T-helper 22 cell (primary cell): ENCODE measurements at places on chromosomes 16 and 17.

GRCh38 chr16:57394444-57394843 lies 10.1 kb upstream of the CCL17 start:
- DNase-seq, result no peak

GRCh38 chr16:66899945-66900710 lies 18.6 kb downstream of the CDH16 start:
- DNase-seq, result no peak

GRCh38 chr17:65020284-65020683 lies 36.3 kb downstream of the GNA13 start:
- DNase-seq, result no peak

DNA sequence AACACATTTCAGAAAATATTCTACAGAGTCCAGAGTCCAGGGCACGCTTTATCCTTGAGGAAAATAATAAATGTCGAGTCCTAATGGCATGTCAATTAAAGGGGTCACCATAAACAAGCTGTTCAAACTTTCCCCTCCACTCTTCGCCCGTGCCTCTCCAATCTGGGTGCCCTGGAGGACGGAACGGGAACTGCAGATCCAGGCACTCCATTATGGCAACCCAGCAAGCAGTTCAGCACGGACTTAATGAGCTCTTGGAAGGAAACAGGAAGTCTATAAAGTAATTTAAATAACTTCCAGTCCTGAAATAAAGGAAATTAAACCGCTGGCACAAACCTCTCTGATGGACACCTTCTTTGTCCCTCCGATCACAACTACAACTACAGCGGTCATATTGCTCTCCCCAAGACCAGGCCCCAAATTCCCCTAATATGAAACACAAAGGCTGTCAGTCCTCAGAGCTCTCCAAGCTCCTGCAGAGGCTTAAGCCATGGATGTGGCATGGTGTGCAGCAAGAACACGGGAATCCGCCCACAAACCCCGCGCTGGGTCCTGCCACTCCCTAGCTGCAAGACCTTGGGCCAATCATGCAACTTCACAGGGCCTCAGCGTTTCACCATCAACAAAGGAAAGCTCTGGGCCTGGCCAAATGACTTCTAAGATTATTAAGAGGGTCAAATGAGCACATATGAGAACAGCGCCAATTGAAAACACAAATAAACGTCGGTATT lies 52.6 kb downstream of the ZFHX3 start:
- DNase-seq, result no peak

- DNase-seq, result no peak
These were observed 73.4 kb upstream of the SDK2 start for GRCh38 chr17:73717690-73718089.

- no peak for DNase-seq
These were observed 7.6 kb upstream of the FZD2 start for GRCh38 chr17:44549686-44550085.
